ENCODE measurements at places on chromosomes 1 and 21. TPM values are rescaled to one million over a fixed set of nuclear protein-coding genes. Genes with fewer than 3 reads are reported as not detected.

The MAPKAPK2 gene
- 31.4 TPM for total RNA-seq

The HNRNPCL1 gene
- not detected for total RNA-seq

The PWP2 gene
- 1.4 TPM for total RNA-seq

The OR2T33 gene
- total RNA-seq: not detected

The ZNF684 gene
- total RNA-seq: 2.6 TPM

The FAM163A gene
- total RNA-seq: under 0.01 TPM

The SLC9C2 gene
- total RNA-seq: not detected

The FCGR3A gene
- not detected for total RNA-seq

The VWA1 gene
- total RNA-seq: 2.8 TPM

The HTR6 gene
- total RNA-seq: not detected

The CASZ1 gene
- under 0.01 TPM for total RNA-seq

The PCBP3 gene
- total RNA-seq: 1.6 TPM

The DISP1 gene
- 3.1 TPM for total RNA-seq

Measured in smooth muscle cell of bladder (primary cell).